ENCODE measurements at places on chromosomes 5 and 9.

GRCh38 chr9:21969951-21970799 lies 24.0 kb downstream of the CDKN2A start:
- no peak for DNase-seq

GRCh38 chr9:92425474-92425873 lies 1.2 kb upstream of the OMD start:
- peak; percentile 35 for DNase-seq

GRCh38 chr9:14158916-14159315 lies 155.0 kb downstream of the NFIB start:
- peak; percentile 64 for DNase-seq

- no peak for DNase-seq
These were observed 2.0 kb upstream of the MEIKIN start for GRCh38 chr5:131947445-131947844.

GRCh38 chr5:131854134-131854533 lies 57.3 kb upstream of the FNIP1 start:
- peak; percentile 23 for DNase-seq

- DNase-seq: peak; percentile 80
These were observed 286.5 kb downstream of the MAST4 start for GRCh38 chr5:66882606-66883227.

- no peak for DNase-seq
These were observed 359 bp downstream of the PRELID1 start for GRCh38 chr5:177303925-177304391.
